ENCODE measurements at places on chromosomes 6 and 20.

DNA sequence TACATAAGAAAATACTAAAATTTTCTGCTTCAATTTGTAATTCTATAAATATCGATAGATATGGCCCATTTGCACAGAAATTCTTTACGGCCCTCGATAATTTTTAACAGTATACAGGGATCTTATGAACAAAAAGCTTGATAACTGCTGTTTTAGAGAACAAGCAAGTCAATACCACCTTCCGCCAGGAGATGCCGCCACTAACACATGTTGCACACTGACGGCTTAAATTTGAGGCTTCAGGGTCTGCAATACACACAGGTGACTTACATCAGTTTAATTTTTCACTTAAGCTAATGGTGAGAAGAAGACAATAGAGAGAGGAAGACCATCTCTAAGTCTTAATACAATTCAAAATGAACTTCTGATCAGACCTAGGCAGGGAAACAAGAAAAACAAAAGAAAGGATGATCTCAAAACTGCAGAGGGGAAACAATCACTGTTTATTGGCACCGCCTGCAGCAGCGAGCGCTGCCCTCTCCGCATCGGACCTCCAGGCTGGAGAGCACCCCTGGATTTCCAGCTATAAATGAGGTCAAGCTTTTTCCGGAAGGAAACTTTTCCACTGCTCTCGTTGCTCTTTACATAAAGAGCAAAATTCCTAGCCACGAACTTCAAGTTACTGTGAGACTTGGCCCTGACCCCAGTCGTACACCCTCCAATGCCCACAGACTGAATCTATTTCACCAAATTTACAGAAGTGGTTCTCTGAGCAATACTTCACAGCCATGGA lies 53.9 kb downstream of the OTOR start:
- DNase-seq = no peak

- no peak for DNase-seq
These were observed 627.9 kb downstream of the PRKN start for GRCh38 chr6:162099685-162100084.

GRCh38 chr20:11080781-11081377 lies 407.1 kb upstream of the JAG1 start:
- DNase-seq = no peak

DNA sequence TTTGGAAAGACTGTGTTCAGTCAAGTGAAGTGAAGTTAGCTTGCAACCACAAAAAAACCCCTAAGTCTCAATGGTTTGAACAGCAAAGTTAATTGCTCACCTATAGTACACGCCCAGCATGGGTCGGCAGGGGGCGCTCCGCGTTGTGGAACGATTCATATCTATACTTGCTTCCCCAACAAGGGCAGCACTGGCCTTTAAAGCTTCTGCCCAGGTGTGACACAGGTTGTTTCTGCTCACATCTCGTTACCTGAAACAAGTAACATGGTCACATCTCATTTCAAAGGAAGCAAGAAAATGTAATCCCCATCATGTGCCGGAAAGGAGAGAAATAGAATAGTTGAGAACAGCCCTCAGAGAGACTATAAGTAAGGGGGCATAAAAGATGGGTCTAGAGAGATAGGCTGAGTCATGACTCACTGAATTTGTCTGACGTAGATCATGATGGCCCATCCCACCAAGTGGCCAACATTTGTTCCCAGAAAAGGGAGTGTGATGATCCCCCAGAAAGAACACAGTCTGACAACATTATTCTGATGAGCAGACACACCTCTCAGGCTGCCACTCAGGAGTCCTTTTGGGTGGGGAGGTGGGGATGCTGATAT lies 29.0 kb downstream of the HNF4A start:
- peak; percentile 59 for DNase-seq

- no peak for DNase-seq
These were observed 23.3 kb downstream of the C20orf173 start for GRCh38 chr20:35506179-35506578.

DNA sequence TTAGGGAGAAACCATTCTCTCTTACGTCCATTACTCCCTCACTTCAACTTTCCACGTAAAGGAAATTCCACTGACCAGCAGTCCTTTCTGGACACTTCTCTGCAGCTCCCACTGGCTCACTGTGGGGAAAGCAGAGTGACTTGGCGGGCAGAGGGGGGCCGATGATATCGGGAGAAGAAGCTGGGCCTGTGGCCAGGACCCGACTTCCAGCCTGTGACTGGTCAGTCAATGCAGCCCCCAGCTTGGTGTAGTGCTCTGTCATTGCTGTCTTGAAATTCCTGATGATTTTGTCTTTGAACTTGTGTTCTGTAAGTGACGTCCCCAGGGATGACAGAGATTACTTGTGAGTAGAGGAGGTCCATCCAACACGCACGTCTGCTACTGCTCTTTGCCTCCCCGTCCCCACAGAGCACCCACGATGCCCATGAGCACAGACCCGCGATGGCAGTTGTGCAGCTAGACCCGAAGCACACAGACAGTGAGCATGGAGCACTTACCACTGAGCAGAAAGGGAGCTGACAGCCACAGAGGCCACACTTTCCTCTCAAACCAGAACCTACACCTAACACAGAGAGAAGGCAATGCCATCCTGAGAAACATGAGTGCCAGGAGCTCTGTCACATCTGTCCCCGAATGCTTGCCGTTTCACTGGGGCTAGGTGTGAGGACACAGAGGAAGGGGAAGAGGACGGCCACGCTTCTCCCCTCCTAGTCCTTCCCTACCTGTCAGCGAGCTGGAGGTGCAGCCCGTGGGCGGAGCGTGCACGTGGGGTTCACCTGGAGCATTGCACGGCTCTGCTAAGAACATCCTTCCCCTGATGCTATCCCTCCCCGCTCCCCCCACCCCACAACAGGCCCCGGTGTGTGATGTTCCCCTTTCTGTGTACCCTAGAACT lies 25.7 kb downstream of the DACT2 start:
- no peak for DNase-seq

GRCh38 chr6:106134906-106135634 lies 48.9 kb downstream of the PRDM1 start:
- no peak for DNase-seq

- DNase-seq = no peak
These were observed 1237.5 kb upstream of the MAP3K7 start for GRCh38 chr6:91824331-91824730.

GRCh38 chr6:26486358-26486757 lies 13.7 kb upstream of the BTN1A1 start:
- no peak for DNase-seq

DNA sequence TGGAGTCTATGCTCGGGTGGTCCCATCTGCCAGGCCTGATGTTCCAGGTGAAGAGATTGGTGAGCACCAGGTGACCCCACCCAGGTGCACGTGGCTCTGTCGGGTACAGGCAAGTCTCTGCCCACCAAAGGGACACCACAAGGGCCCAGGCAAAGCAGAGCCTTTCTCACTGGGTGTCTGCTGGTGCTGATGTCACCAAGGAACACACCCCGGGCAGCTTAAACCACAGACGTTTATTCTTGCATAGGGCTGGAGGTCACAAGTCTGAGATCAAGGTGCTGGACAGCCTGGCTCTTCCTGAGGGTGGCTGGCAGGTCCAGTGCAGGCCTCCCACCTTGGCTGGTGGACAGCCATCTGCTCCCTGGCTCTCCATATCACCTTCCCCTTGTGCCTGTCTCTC lies 100.7 kb upstream of the CD93 start:
- no peak for DNase-seq
